ENCODE measurements at places on chromosomes 6 and 20.
A peak's percentile ranks its signal among the peaks of the same experiment; 100 is the strongest.

GRCh38 chr6:2782356-2782708 lies 17.1 kb downstream of the WRNIP1 start:
- no peak for DNase-seq

DNA sequence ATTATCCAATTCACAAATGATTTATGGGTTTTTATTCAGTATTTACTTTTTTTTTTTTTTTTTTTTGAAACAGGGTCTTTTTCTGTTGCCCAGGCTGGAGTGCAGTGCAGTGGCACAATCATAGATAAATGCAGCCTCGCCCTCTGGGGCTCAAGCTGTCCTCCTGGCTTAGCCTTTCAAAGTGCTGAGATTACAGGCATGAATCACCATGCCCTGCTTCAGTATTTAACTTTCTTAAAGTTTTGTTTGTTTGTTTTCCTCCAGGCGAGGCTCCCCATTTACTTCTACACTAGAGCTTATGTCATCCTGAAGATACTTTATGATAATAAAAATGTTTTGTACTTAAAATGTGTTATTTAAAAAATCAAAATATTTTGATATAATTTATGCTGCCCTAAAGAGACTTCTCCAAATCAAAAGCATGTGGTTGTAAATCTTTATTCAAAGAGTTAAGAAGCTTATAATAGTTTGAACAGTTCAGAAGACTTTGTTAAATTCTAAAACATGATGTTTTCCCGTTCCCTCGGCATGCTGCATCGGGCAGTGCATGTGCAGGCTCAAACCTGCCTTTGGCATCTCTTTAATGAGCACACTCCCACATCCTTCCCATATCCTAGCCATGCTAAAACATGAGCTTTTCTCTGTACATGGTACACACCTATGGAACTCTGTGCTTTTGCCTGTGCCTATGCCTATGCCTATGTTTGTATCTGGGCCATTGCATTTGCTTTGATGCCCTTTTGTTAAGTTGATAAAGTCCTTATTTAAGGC lies 11.0 kb downstream of the SMPDL3A start:
- DNase-seq = no peak

GRCh38 chr6:31744422-31744821 lies 4.6 kb downstream of the MSH5 start:
- DNase-seq = no peak

GRCh38 chr6:116512734-116513133 lies 1.3 kb downstream of the CALHM5 start:
- DNase-seq = no peak

GRCh38 chr6:155487371-155488130 lies 31.9 kb upstream of the NOX3 start:
- no peak for DNase-seq

GRCh38 chr6:73282871-73283270 lies 19.9 kb upstream of the KHDC1 start:
- DNase-seq = no peak

DNA sequence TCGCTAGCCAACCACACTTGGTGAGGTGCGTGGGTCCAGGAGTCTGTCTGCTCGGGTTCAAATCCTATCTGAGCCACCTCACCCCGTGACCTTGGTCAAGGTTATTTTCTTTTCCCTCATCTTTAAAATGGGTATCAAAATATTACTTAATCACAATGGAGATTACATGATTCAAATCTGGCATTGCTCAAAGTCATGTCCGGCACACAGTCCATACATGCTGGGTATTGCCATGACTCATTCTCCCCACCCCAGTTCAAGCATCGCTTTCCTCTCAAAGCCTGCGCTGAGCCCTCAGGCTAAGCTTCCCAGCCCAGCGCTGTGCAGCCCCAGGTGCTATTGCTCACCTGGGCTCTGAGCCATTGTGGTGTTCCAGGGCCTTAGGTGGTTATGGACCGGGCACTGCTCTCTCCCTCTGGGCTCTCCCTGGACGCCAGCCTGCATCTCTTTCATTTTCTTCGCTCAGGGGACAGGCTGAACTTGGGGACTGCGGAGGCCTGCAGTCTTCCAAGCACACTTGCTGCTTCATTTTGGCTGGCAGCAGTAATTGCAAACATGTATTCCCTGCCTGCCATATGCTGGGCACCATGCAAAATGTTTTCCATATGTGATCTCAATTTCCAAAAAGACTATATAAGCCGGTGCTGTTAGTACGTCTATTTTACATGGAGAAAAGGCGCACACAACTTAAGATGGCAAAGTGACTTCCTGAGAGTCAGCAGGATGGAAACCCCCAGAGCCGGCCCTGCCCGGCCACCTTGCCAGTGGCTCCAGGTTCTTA lies 27.3 kb downstream of the WRNIP1 start:
- no peak for DNase-seq

DNA sequence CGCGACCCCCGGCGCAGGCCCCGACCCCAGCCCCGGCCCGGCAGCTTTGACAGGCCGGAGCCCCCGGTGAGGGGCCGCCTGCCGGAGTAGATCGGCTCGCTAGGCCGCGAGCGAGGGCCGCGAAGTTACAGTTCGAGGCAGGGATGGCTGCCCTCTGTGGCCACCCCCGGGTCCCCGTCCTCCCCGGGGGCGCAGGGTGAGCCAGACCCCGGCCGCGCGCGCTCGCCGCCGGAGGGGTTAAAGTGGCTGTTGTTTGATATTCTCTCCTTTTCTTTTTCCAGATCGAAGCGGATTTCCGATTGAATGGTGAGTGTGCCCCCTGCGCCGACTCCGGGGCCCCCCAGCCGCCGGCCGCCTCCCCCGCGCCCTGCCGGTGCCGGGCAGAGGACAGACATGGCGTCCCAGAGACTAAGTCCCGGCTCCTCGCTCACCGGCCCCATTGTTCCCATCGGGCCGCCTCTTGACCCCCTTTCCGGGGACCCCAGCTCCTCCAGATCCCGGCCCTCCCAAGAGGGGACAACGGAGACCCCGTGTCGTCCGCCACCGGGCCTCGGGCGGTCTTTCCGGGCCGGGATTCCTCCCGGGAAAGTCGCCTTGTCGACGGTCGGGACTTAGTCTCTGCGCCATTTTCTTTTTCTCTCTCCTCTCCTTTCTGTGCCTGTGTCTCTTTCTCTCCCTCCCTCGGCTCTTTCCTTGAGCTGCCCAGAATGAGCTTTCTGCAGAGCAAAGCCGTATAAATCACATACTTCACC lies 704 bp downstream of the TOP1 start:
- peak; percentile 9 for DNase-seq

DNA sequence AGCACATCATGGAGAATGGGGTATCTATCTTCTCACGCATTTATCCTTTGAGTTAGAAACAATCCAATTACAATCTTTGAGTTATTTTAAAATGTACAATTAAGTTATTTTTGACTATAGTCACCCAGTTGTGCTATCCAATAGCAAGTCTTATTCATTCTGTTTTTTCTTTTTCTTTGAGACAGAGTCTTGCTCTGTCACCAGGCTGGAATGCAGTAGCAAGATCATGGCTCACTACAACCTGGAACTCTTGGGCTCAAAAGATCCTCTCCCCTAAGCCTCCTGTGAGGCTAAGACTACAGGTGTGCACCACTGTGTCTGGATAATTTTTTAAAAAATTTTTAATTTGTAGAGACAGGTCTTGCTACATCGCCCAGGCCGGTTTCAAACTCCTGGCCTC lies 201.5 kb upstream of the ZNF217 start:
- DNase-seq = no peak

DNA sequence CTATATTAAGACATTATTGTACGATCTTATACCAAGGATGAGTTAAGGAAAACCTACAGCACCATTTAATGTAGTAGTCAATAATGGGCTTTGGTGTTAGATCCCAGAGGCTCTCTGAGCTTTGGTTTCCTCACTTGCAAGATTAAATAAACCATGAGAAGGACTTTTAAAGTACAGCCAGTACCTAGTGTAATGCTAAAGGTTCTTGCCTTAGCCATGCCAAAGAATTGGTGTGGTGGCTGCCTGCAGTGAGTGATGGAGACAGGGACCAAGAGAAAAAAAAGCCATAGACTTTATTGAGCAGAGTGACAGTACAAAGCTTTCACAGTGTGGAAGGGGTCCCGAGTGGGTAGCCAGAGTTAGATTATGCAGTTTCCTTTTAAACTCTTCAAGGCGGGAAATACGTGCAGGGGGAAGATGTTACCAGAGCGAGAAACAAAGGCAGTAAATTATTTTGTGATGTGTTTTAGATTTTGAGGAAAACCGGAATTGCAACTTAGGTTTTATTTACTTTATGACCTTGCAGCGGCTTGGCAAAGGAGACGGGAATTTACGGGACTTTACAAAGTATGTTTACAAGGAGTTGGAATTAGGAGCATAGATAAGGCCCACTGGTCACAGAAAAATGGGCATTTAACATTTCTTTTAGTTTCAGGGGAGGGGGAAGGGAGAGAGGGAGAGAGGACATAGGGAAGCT lies 100.4 kb downstream of the MYO6 start:
- no peak for DNase-seq

GRCh38 chr6:24761193-24761835 lies 13.4 kb upstream of the GMNN start:
- no peak for DNase-seq

DNA sequence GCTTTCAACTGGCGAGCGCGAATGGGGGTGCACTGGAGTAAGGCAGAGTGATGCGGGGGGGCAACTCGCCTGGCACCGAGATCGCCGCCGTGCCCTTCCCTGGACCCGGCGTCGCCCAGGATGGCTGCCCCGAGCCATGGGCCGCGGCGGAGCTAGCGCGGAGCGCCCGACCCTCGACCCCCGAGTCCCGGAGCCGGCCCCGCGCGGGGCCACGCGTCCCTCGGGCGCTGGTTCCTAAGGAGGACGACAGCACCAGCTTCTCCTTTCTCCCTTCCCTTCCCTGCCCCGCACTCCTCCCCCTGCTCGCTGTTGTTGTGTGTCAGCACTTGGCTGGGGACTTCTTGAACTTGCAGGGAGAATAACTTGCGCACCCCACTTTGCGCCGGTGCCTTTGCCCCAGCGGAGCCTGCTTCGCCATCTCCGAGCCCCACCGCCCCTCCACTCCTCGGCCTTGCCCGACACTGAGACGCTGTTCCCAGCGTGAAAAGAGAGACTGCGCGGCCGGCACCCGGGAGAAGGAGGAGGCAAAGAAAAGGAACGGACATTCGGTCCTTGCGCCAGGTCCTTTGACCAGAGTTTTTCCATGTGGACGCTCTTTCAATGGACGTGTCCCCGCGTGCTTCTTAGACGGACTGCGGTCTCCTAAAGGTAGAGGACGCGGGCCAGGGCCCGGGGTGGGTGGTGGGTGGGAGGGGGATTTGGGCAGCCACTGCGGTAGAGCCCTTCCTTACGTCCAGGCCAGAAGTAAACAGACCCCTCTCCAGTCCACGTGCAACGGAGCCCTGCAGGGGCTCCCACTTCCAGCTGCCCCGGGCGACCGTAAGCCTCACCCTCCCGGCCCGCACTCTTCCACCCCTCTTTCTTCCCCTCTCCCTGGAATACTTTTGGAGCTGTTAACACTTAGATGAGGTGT lies 998 bp downstream of the BMP2 start:
- DNase-seq = no peak

DNA sequence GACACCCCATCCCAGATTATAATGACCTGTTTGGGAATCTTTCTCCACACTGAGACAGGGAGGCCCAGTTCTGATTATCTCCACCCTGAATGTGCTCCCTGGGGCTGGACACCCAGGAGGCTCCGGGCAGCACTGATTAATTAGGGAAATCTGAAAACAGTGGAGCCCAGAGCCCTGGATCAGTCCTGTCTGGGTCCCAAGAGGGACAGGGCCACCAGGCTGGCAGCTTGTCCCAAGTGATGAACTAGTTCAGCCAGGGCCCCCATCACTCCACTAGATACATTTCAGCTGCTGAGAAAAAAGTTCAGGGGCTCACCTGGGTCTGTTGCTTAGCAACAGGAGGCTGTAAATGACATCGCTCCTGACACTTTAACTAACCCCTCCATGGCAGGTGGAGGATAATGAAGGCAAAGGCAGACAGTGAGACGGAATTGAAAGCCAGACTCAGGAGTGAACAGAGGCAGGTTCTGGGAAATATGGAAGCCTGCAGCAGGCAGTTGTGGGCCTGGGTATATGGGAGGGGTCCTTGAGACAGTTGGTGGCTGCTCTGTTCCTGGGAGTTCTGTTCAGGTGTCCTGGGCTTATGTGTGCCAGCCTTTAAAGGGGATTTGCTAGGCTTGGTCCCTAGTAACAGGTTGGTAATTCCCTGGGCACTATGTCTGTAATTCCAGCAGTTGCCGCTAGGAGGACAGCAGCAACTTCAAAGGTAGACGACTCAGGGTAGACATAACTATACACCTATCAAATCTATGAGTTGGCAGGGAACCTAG lies 78.3 kb upstream of the CTNNBL1 start:
- peak; percentile 43 for DNase-seq

DNA sequence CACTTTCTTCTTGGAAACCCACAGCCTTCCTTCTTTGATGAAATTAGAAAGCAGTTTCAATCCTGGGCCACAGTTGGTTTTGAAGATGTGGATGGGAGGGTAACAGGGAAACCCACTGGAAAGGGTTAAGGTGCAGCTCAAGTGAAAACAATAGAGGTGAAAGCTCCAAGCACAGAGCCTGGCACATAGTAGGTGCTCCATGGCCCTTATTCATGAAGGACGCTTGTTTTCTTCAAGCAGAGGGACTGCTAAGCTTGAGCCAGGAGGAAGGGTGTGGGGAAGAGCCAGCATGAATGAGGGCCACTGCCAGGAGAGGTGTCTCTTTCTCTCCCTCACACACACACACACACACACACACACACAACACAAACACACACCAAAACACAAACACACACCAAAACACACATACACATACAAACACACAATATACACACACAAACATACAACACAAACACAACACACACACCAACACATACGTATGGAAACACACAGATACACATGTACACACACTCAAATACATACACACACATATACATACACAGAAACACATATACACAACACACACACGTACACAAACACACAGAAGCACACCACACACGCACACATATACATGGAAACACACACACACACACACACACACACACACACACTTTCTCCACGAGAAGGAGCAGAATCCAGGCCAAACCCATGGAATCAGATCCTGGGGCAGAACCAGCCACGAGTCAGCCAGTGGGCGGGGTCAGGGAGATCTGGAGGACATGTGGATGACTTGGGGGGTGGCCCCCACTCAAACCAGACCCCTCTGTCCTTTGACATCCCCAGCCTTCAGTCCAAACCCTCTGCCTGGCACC lies 23.7 kb upstream of the RBPJL start:
- no peak for DNase-seq

- no peak for DNase-seq
These were observed 388.9 kb upstream of the MAN1A1 start for GRCh38 chr6:119738425-119738824.

- DNase-seq = no peak
These were observed 122.2 kb downstream of the COL19A1 start for GRCh38 chr6:69988458-69989126.

- DNase-seq = no peak
These were observed 108.7 kb downstream of the CARMIL1 start for GRCh38 chr6:25387911-25388310.

DNA sequence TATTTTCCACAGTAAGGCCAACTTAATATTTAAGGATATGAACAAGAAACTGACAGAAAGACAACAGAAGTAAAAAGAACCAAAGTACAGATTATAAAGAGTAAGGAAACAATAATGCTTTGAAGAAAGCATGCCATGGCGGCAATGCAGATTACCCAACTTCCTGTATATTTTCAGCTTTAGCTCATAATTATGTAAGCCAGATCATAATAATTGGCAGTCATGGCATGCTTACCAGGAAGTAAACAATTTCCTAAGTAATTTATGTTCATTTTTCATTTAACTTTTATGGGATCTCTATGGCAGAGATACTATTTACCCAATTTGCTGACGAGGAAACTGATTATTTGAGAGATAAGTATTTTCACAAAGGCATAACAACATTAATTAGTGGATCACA lies 988.7 kb downstream of the HACE1 start:
- DNase-seq = no peak

- no peak for DNase-seq
These were observed 42.4 kb upstream of the PLN start for GRCh38 chr6:118505656-118506055.

GRCh38 chr6:124535746-124536145 lies 426.5 kb upstream of the RNF217 start:
- no peak for DNase-seq

Data from stimulated activated CD4-positive, alpha-beta T cell treated with anti-CD3 and anti-CD28 coated beads, Interleukin-1b, Interleukin-23, amount 100 ng/mL, for 1 hour (primary cell).